Renal pelvis (tissue), 12 donors: ENCODE measurements at places on chromosomes 16 and 17.

- DNase-seq, result peak; percentile 10
These were observed 69.5 kb downstream of the USP31 start for GRCh38 chr16:23079675-23080301.

DNA sequence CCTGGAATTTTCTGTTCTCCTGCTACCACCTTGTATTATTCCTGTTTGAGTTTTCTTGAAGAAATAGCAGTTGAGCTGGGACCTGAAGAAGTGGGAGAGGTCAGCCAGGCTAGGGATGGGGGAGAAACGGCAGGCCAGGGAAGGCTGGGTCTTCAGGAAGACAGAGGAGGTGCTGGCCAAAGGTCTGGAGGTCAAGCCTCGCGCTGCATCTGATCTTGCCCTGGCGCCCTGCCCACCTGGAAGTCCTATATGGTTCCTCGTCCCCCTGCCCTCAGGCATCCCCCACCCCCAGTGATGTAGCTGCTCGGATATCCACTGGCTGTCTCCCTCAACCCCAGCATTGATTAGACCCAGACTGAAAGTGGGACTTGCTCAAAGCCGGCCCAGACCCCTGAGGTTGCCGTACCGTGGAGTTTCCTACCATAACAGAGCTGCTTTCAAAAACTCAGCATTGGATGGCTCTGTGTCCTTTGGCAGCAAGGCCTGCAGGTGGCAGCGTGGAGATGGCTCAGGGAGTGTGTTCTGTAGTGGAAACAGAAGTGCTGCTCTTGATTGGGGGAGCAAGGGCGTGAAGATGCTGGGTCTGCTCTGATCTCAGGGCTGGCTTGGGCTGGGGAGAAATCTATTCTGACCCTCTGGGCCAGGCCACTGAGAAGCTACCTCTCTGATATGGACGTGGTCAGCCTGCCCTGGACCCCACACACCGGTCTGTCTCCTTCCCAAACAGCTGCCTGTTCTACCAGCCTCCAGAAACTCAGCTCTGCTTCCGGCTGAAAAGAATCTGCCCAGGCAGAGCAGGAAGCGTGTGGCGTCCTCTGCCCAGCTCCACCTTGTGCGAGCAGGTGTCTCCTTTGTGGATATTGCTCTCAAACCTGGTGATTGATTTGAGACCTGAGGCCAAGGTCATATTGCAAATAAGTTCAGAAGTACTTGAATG lies 107.0 kb upstream of the CACNG5 start:
- peak; percentile 67 for DNase-seq

DNA sequence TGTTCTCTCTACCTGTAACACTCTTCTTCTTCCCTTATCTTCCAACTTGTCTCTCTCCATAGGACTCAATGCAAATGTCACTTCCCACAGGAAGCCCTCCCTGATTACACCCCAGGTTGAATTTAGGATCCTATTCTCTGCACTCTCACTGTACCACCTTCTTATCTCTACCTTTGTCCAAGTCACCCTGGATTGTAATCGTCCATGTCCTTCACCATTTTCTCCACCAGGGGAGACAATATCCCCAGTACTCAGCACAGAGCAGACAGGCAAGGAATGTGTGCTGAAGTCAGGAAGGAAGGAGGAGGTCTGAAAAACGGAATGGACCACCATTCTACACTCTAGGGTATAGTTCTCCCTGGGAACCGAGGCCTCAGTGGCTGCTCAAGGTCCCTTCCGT lies 14.2 kb downstream of the C16orf82 start:
- DNase-seq, result no peak

DNA sequence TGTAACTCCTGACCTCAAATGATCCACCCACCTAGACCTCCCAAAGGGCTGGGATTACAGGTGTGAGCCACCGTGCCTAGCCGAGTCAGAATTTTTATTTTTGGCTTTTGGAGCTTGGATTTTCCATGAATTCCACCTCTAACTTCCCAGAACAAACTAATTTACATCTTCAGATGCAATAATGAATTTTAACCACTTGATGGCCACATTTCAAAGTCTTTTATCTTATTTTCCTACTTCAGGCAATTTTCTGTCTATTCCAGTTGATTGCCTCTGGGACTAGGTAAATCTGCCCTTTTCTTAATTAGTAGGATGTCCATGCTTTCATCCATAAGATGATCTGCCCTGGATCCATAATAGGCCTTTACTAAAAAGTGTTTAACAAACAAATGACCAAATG lies 156.4 kb upstream of the ANKFN1 start:
- no peak for DNase-seq

- peak; percentile 15 for DNase-seq
These were observed 599 bp downstream of the TOP3A start for GRCh38 chr17:18314059-18314730.

GRCh38 chr17:74780443-74781238 lies 4.5 kb upstream of the NAT9 start:
- DNase-seq, result no peak

DNA sequence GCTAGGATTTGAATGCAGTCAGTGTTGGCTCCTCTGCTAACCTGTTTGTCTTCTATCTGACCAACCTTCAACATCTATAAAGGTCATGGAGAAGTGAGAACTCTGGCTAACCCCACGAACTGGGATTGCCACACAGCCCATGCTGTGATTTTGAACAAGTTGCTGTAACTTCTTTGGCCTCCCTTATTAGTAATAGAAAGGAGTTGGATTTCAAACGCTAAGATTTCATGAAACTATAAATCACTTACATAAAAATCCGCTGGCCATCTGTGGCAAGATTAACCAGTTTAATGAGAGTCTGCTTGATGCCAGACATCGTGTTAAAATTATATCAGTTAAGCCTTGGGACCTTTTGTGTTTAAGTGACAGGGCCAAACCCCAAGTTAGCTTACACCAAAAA lies 53.4 kb downstream of the HSD17B2 start:
- no peak for DNase-seq

DNA sequence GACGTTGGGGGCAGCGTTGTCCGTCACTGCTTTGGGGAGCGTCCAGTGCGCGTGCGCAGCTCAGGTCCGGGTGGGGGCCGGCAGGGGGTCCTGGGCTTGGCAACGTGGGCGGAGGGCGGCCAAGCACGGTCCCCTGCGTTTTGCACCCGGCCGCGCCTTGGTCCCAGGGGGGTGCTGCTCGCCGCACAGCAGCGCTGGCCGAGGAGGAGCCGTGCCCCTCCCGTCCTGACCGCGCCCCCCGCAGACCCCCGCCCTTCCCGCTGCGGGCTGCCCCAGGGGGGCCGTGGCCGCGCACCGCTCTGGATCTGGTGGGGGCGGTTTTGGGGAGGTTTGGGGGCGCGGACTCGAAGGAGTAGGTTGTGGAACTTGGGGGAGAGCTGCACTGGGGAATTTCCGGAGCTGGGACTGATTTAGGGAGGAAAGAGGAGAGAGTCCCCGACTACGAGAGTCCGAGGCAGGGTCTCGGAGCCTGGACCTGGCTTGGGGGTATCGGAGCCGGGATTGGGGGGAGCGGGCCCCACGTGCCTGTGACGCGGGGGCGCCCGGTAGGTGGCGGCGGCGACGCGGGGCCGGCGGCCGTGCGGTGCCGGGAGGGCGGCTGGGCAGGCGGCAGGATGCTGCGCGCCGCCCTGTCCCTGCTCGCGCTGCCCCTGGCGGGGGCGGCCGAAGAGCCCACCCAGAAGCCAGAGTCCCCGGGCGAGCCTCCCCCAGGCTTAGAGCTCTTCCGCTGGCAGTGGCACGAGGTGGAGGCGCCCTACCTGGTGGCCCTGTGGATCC lies at the start of gene SLC9A5:
Gene SLC9A5 (plus strand): TSS at position 579 of the 777 bp plus-strand sequence. CDS start 36 bp downstream, at position 615.
- DNase-seq, result no peak

DNA sequence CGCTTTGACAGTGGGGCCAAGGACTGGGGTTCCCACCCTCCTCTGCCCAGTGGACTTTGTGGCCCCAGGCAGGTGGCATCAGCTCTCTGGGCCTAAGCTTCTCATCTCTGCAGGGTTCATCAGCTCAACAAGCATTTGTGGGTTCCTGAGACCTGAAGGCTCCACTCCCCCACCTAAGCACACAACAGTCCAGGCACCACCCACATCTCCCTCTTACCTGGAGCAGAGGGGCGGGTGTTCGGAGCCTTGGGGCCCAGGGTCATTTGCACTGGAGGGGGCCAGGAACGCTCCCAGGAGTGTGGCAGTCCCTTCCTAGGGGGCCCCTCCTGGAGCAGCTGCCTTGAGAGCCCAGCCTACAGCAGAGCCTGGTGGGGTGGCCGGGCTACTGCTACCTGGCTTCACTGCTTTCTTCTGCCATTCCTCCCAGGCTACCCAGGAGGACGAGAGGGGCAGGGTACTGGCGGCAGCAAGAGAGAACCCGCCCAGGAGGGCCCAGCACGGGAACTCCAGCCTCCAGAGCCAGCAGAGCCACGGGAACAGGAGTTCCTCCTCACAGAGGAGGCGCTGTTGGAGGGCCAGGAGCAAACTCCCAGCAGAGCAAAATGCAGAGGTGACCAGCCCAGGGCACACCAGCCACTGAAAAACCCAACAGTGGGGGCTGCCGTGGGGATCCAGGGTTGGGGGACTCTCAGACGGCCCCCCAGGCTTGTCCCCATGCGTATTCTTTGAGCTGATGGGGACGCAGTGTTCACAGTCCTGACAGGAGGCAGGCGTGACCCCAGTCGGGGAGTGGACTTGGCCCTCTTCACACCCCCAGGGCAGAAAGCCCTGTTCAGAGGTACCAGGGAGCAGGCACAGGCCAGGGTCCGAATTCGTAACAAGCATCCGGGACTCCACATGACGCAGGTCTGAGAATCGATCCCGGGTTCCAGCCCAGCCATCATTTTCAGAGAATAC lies 35.1 kb upstream of the SLC38A10 start:
- no peak for DNase-seq
